ENCODE measurements at places on chromosomes 16 and 17. TPM values are rescaled to one million over a fixed set of nuclear protein-coding genes. Genes with fewer than 3 reads are reported as not detected.

Gene TMEM235
- not detected for total RNA-seq

Gene ZFP90
- total RNA-seq: 7.2 TPM

GRCh38 chr17:13194887-13195286 is 177.1 kb upstream of the ELAC2 start:
- DNase-seq: no peak

DNA sequence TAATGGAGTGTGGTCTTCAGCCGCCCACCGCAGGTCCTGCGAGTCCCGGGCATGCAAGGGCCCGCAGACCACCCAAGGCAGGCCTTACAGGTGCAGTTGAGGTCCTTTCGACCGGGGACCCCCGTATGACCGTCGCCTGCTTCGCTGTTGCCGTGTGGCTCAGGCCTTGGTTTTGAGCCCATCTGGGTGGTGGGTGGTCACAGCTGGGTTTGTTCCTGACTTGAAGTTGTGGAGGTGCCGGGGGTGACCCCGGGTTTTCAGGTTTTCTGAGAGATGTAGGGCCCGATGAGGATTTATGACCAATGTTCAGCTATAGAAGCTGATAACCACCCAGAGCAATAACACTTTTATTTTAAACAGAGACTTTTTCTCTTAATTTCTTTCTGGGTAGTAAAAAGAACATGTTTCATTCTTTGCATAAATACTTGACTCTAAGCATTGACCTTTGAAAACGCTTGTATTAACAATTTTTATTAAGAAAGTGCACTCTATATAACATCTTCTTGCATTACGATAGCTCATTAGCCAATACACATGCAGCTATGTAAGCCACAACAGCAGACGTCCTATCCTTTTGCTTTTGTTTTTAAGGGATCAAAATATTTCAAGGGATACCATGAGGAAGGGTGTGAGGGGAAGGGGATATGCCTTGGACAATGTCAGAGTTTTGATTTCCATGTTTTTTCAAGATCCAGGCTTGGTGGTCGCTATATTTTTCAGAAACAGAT is 1.9 kb downstream of the FOXL1 start:
- no peak for DNase-seq

DNA sequence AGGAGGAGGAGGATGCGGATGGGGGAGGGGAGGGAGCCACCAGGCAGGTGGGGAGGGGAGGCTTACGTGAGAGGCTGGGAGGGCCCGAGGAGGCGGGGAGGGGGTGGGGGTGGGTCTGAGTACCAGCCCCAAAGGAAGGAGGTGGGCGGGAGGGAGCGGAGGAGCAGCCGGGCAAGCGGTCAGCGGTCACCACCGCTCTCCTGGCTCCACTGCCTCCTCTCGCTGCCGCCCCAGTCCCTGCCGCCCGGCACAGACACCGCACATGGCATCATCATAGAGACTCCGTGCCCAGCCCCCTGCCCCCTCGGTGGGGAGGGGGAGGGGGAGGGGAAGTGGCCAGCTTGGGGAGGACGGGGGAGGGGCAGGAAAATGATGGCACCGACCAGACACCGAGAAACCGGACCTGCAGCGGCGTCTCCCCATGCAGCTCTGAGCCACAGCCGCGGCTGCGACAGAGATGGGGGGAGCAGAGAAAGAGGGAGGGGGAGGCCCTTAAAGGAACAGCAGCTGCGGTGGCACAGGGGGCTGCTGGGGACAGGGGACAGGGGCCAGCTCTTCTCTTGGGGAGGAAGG is at the start of gene TLCD3B:
TLCD3B (minus strand) TSS at position 431 of the 573 bp plus-strand sequence. CDS start 744 bp downstream, outside the sequence.
- DNase-seq: no peak

DNA sequence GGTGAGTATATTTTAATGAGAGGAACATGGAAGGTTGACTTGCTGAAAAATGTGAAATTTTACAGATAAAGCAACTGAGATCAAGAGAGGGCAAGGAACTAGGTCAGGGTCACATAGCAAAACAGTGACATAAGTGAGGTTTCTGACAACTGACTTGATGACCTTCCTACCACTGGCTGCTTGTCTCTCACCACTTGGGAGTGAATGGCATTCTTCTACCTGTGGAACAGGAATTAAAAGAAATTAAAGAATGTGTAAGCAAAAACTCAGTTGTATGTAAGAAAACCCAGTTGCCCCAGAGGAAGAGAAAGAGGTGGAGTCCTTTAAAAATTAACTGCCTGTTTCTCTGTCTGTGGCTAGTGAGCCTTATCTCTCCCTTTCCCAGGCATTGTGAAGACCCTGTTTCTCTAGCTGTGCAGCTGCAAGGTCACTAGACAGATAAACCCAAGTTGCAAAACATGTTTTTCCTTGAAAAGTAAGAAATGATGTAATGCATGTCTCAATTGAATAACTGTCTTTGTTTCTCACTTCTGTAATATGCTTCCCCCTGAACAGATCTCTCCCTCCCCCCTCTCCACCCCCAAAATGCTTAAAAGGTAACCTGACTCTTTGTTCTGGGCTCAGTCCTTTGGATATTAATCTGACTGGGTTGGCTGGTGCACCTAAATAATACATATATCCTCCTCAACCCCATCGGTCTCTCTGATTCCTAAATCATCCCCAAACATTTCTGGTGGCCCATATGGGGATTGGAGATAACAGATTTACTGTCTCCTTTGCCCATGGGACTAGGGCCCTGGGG is 23.4 kb downstream of the ACSM1 start:
- no peak for DNase-seq

Gene TUBG1
- total RNA-seq: 92.3 TPM

All from H4 (cell line).